PC-3 (cell line): ENCODE measurements at places on chromosomes 12 and 14. TPM values are rescaled to one million over a fixed set of nuclear protein-coding genes. Genes with fewer than 3 reads are reported as not detected.
A peak's percentile ranks its signal among the peaks of the same experiment; 100 is the strongest.

CAPS2 gene
- 5.5 and 8.4 TPM in 2 replicates for total RNA-seq

TMEM179 gene
- not detected in 2 replicates for total RNA-seq

DNA sequence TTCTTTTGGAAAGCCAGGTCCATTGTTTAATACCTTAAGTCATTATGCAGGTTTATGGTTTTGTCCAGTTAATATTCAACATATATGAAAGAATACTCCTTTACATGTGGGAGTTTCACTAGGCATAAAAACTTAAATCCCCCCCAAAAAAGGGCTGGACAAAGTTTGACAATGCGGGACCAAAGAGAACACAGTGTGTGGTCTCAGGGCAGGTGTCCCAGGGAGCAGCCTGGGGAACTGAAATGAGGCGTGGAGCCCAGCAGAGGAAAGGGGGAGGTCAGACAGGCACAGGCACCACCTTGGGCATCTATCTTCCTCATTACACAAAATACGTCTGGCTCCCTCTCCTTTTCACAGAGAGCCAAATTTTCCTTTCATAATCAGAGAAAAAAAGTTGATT lies 22.5 kb downstream of the PKP2 start:
- DNase-seq = no peak

DNA sequence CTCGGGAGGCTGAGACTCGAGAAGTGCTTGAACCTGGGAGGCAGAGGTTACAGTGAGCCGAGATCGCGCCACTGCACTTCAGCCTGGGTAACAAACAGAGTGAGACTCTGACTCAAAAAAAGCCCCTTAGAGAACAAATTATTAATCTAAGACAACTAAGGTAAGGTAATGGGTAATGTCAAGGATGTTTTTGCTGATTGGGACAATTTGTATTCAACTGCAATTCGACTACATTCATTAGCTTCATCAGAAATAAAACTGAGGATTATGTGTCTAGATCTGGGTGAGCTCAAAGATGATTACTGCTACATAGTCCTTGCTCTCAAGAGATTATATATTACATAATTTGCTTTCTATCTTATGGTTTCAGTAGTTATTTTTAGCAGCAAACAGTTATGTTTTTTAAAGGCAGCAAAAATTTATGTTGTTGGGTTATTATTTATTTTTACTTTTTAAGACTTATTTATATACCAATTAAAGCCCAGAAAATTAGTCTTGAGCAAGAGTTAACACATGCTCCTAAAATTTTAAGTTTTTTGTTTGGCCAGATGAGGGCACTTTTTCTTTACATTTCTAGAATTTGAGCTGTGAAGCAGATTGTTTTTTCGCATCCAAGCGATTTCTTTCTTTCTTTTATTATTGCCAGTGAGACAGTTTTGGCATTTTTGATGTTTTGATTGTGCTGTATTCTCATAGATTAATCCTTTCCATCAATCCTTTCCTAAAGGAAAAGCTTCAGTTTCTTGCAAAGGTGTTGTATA lies 52.3 kb downstream of the PLEKHA5 start:
- DNase-seq = peak; percentile 13

- DNase-seq = no peak
Observed at GRCh38 chr12:109697877-109698468, 15.7 kb upstream of the FAM222A start.
